ENCODE measurements at places on chromosomes 6 and 20.

DNA sequence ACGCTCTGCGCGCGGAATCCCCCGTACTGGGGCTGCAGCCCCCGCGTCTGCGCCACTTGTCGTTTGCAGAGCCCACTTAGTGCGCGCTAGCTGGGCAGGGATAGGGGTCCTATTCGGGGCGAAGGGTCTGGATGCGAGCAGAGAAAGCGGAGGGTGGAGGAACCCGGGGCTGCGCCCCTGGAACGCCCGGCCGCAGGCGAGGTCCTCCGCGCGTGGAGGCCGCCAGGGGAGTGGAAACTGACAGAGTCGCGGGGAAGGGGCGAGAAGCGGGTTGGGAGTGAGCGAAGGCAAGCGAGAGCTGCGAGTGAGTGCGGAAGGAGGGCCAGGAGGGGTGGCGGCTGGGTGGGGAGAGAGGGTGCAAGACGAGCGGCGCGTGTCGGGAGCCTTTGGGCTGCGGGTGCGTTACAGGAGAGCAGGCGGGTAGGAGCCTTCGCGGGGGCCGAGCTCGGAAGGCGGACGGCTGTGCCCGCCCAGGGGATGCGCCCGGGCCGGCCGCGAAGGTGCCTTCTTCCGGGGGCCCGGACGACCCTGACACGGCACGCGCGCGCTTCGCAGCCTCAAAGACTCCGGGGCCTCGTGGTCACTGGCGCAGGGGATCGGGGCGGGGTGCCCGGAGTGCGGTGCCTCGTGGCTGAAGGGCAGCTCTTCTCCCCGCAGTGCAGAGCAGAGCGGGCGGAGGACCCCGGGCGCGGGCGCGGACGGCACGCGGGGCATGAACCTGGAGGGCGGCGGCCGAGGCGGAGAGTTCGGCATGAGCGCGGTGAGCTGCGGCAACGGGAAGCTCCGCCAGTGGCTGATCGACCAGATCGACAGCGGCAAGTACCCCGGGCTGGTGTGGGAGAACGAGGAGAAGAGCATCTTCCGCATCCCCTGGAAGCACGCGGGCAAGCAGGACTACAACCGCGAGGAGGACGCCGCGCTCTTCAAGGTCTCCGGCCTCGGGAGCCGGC is 1.2 kb downstream of the IRF4 start:
- DNase-seq, result no peak

DNA sequence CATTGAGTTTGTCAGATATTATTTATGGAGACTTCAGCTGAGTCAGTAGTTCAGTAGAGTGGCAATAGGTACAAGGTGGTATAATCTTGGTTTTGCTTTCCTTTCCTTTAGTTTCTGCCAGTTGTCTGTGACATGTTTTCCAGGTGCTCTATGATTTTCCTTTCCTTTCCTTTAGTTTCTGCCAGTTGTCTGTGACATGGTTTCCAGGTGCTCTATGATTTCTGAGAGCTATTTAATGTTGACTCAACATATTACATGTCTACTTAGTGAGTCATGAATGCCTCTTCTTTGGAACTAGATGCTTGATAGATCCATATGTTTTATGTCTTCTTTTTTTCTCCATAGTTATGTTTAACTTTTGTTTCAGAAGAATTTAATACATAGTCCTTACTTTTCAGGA is 186.4 kb upstream of the DEFB112 start:
- DNase-seq, result no peak

- DNase-seq, result no peak
These were observed 29.8 kb downstream of the UST start for GRCh38 chr6:148776321-148777308.

DNA sequence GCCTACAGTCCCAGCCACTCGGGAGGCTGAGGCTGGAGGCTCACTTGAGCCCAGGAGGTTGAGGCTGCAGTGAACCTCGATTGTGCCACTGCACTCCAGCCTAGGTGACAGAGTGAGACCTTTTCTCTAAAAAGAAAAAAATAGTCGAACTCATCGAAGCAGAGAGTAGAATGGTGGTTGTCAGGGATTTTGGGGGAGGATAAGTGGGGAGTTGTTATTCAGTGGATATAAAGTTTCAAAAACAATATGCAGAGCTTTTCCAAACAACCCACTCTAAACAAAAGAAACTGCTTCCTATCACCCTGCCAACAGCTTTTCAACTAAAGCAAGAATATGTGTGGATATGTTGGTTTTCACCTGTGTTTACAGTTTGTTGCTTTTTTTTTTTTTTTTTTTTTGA is 11.6 kb upstream of the MAK start:
- no peak for DNase-seq

GRCh38 chr20:46151936-46152335 is 33.8 kb downstream of the CD40 start:
- DNase-seq, result no peak

DNA sequence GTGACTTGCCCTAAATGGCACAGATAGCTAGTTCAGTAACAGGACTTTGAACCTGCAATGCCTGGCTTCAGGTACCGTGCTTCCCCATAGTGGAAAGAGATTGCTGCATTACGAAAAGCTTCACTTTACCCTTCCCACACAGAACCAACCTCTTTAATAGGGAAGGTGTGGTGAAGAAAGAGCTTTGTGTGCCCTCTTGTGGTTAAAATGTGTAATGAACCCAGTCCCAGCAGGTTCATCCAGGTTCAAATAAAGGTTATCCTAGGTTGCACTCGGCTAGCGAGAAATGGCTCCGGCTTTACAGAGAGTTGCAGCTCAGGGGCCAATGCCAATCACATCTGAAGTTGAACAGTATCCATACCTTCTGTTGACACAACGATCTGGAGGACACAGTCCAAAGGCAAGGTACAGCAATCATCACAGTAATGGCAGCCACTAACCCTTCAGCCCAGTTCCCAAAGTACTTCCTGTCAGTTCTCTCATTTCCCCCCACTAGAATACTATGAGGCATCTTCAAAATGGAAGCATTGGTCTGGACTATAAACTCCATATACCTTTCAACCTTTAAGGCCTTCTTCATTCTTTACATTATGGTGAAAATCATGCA is 3.0 kb downstream of the DEFB115 start:
- no peak for DNase-seq

- DNase-seq, result no peak
These were observed 44.8 kb upstream of the FABP7 start for GRCh38 chr6:122734529-122735395.

- DNase-seq, result peak; percentile 13
These were observed 374.1 kb upstream of the MANEA start for GRCh38 chr6:95203153-95203754.

- DNase-seq, result peak; percentile 66
These were observed 228.9 kb downstream of the ANKRD60 start for GRCh38 chr20:57999465-58000111.

- no peak for DNase-seq
These were observed 27.4 kb downstream of the PMEPA1 start for GRCh38 chr20:57682184-57683101.

DNA sequence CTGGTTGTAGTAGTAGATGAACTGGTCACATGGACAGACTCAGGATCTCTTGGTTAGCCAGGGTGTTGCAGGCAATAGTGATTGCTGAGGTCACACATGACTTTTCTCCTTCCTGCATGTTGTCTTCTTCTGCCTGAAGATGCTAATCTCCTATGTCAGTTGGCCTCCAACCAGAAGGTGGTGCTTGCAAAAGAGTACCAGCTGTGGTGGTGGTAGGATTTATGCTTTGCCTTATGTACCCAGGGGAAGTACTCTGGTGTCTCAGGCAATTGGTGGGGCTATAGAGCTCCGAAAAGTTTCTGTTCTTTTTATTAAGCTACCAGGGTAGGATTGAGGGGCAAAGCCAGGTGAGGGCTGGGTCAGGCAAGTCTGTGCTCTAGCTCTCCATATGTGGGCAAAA is 98.5 kb downstream of the CARMIL1 start:
- DNase-seq, result no peak

- DNase-seq, result peak; percentile 60
These were observed 655.0 kb downstream of the QKI start for GRCh38 chr6:164069350-164069990.

DNA sequence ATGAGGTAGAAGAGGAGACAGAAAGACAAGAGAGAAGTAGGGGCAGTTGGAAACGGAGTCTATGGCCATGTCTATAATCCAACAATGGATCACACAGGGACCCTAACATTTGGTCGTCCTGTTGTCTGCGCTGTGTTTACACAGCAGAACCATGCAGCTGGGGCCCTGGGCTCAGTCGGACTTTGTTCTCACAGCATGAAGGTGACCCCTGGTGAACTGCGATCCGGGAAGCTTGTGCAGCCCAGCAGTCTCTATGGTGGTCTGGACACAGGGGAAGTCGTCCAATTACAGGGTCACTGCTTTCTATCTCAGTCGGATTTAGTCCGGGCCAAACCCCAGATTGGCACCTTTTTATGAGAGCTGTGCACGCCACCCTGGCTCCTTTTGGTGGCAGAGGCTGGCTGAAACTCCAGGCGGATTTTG is 153.6 kb downstream of the FOXA2 start:
- DNase-seq, result no peak

DNA sequence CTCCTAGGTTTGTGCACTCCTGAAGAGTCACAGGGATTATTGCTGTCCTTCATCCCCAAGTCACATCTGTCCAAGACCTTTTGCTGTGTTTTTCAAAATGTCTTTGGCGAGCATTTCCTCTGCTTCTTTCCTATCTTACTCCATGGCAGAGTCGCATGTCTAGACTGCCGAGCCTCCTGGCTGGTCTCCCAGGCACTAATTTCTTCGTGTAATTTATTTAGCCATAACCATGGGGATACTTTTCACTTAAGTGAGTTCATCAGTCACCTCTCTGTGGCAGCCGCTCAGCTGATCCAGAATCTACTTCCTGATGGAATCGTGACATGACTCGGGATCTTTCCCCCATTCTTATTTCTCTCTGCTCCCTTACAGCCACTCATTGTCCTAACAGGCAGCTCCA is 25.8 kb downstream of the ADGRF5 start:
- no peak for DNase-seq

DNA sequence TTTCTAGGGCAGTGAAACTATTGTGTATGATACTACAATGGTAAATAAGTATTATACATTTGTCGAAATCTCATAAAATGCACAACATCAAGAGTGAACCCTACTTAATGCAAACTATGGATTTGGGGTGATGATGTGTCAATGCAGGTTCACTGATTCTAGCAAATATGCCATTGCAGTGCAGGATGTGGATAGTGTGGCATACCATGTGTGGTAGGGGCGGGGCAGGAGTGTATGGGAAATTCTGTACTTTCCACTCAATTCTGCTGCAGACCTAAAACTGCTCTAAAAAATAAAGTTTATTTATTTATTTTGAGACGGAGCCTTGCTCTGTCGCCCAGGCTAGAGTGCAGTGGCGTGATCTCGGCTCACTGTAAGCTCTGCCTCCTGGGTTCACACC is 44.3 kb downstream of the ABHD12 start:
- no peak for DNase-seq

DNA sequence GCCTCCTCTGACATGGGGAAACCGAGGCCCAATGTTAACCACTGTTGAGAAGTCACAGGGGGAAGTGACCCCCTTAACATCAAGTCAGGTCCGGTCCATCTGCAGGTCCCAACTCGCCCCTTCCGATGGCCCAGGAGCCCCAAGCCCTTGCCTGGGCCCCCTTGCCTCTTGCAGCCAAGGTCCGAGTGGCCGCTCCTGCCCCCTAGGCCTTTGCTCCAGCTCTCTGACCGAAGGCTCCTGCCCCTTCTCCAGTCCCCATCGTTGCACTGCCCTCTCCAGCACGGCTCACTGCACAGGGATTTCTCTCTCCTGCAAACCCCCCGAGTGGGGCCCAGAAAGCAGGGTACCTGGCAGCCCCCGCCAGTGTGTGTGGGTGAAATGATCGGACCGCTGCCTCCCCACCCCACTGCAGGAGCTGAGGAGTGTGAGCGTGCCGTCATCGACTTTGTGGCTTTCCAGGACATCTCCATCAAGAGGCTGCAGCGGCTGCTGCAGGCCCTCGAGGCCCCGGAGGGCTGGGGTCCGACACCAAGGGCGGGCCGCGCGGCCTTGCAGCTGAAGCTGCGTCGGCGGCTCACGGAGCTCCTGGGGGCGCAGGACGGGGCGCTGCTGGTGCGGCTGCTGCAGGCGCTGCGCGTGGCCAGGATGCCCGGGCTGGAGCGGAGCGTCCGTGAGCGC is 1.6 kb downstream of the TNFRSF6B start:
- no peak for DNase-seq

DNA sequence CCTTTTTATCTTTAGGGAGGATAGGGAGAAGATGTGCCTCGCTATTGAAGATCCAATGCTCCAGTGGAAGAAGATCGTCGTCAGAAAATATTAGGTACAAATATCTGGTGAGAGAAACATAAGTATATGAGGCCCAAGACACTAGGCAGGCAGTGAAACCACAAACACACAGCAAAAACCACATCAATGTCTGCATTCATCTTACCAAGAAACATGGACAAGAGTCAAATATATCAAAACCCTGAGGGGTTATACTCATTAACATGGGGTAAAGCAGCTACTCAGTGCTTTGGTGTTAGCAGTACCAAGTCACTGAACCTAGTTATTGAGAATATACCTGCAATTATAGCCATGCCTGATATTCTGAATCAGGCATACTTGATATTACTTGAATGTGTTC is 101.4 kb upstream of the FAM184A start:
- DNase-seq, result no peak

DNA sequence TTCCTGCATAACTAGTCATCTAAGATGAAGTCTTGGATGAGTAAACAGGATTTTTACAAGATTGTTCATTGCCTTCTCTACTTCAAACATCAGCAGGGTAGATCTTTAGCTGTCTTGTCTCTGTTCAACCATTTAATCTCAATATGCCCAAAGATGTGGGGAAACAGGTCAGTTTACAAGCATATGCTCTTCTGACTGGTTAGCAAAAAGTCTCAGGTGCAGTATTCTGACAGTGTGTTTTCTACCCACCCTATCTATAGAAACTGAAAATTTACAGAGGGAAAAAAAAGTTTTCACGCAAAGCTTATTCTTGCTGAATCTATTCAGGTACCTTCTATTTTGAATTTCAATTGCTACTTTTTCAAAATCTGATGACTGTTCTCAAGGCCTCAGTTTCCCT is 29.0 kb downstream of the MAP3K5 start:
- DNase-seq, result no peak

DNA sequence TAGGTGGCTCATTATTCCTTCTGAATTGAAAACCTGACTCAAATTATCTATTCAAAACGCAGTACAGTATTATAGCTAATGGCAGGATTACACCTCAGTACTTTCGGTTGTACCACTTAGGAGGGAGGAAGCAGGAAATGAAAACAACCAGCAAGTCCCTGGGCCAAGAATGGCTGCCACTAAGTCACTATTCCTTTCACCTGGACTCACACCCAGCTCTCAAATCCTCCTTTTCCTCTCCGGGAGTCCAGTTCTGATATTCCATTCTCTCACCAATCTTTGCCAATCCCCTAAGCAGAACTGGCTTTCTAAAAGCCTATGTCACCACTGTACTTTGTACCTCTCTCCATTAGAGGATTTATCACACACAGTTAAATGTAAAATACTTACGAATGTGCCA is 20.6 kb downstream of the TMEM242 start:
- DNase-seq, result no peak

- no peak for DNase-seq
These were observed 16.4 kb downstream of the RREB1 start for GRCh38 chr6:7124114-7124513.

- DNase-seq, result no peak
These were observed 116.2 kb downstream of the GFRAL start for GRCh38 chr6:55443238-55444134.

- no peak for DNase-seq
These were observed 531 bp upstream of the CCN2 start for GRCh38 chr6:131951576-131952230.
